ENCODE measurements at places on chromosomes 13 and 19. TPM values are rescaled to one million over a fixed set of nuclear protein-coding genes. Genes with fewer than 3 reads are reported as not detected.

KCNN1 gene
- total RNA-seq = not detected

ZNF724 gene
- 1.8 TPM for total RNA-seq

SLAIN1 gene
- total RNA-seq = not detected

PPM1N gene
- 5.1 TPM for total RNA-seq

RBM42 gene
- total RNA-seq = 98.7 TPM
